Inflammatory macrophage (primary cell): ENCODE measurements at places on chromosomes 3 and 15.

DNA sequence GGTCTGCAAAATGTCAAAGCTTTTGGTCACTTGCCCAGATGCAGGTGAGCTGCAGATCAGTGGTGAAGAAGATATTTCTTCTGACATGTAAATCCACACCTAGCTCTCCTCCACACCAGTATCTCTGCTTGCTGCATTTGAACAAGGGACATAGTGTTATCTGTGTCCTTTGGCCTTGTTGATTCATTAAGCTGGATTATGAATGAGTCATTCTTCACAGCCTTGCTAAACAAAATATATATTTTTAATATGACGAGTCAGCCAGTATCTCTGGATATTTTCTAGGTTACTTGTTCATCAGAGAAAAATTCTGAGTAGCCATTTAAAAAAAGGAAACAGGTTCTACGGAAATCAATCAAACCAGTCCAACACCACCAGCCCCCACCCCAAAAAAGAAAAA is 190.6 kb upstream of the ADAMTS9 start:
- no peak for DNase-seq

GRCh38 chr15:94105760-94106159 is 125.6 kb upstream of the MCTP2 start:
- no peak for DNase-seq

- no peak for DNase-seq
Measured at GRCh38 chr15:75206803-75207617, 5.3 kb downstream of the C15orf39 start.

DNA sequence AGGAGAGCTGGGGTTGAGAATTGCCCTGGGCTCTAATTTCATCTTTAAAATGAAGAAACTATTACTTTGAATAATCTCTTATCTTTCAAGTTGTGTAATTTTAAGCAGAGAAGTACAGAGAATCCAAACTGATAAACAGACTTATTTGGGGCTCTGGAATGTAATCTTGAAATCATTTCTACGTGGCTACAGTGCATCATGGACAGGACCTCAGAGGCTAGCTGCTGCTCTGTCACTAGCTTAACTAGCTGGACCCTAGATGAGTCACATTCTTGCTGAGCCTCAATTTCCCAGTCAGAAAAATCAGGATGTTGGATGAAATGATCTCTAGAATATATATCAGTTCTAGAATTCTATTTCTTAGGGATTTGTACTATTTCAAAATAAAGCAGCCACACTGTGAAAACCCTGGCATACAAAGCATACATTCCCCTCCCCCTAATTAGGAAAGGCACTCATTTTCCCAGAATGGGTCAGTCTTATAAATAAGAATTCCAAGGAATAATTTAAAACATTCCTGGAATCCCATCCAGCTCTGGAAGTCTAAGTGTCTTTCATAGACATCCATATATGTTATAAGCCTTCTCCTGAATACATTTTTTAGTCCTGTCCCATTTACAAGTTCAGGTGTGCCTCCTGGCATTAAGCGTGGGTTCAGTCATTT is 47.2 kb downstream of the RASGRP1 start:
- no peak for DNase-seq

- DNase-seq = no peak
Measured at GRCh38 chr15:82730022-82730530, 20.4 kb upstream of the AP3B2 start.
